ENCODE measurements at places on chromosomes 16 and 17. TPM values are rescaled to one million over a fixed set of nuclear protein-coding genes. Genes with fewer than 3 reads are reported as not detected.

DNA sequence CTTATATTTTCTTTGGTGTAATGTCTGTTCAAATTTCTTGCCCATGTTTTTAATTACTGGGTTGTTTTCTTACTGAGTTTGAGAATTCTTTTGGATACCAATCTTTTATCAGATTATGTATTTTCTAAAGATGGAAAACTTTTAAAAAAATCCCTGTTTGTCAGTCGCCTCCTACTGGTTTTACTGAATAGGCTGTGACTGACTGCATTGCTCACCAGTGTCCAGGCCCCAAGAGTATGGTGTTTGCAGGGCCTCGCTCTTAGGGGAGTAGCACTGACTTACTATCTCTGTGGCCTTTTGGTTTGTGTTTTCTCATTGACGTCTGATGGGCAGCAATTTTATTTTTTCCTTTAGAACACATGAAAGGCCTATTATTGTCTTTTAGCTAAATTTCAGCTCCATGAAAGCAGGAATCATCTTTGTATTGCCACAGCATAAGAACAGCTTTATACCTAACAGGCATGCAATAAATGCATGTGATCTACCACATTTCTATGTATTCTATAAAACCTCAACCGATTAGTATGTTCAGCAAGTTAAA, 188.4 kb downstream of the AATF start:
- no peaks in the 10 kb centered on the region for H3K27me3 ChIP-seq
- no peaks in the 10 kb centered on the region for H3K36me3 ChIP-seq
- no peaks in the 10 kb centered on the region for H3K4me1 ChIP-seq
- no peak for DNase-seq

GRCh38 chr17:62172492-62173291, 107.6 kb upstream of the MED13 start:
- H3K36me3 ChIP-seq = no peaks in the 10 kb centered on the region
- H3K4me1 ChIP-seq = peaks cover 7% of the 10 kb centered on the region
- no peak overlapping the region for H3K4me3 ChIP-seq
- no peaks in the 10 kb centered on the region for H3K27me3 ChIP-seq
- no peak overlapping the region for H3K27ac ChIP-seq
- no peak for DNase-seq

DNA sequence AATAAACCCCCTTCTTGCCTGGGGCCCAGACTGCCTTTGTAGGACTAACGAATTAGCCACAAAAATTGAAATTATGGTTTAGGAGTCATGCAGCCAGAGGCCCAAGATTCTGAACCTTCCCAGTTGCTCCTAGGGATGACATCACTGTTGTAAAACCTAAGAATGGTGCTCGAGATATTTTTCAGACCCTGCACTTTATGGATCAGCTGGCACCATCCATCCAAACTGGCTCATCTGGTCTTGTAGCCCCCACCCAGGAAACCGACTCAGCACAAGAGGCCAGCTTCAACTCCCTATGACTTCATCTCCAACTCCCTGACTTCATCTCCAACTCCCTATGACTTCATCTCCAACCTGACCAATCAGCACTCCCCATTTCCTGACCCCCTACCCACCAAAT, 10.9 kb upstream of the EVPL start:
- H3K36me3 ChIP-seq = peaks cover 44% of the 10 kb centered on the region
- H3K4me1 ChIP-seq = no peaks in the 10 kb centered on the region
- no peaks in the 10 kb centered on the region for H3K27me3 ChIP-seq
- H3K27ac ChIP-seq = no peak overlapping the region
- DNase-seq = no peak

GRCh38 chr17:6244253-6244652, 174.1 kb downstream of the WSCD1 start:
- peaks cover 12% of the 10 kb centered on the region for H3K27me3 ChIP-seq
- no peak overlapping the region for H3K4me3 ChIP-seq
- no peaks in the 10 kb centered on the region for H3K36me3 ChIP-seq
- H3K27ac ChIP-seq = no peak overlapping the region

- H3K27me3 ChIP-seq = no peaks in the 10 kb centered on the region
- no peak overlapping the region for H3K4me3 ChIP-seq
- no peak for DNase-seq
- H3K36me3 ChIP-seq = no peaks in the 10 kb centered on the region
- no peak overlapping the region for H3K27ac ChIP-seq
Observed at GRCh38 chr16:13136901-13137300, 235.5 kb downstream of the SHISA9 start.

Gene CIITA
- total RNA-seq = 2.5 TPM

DNA sequence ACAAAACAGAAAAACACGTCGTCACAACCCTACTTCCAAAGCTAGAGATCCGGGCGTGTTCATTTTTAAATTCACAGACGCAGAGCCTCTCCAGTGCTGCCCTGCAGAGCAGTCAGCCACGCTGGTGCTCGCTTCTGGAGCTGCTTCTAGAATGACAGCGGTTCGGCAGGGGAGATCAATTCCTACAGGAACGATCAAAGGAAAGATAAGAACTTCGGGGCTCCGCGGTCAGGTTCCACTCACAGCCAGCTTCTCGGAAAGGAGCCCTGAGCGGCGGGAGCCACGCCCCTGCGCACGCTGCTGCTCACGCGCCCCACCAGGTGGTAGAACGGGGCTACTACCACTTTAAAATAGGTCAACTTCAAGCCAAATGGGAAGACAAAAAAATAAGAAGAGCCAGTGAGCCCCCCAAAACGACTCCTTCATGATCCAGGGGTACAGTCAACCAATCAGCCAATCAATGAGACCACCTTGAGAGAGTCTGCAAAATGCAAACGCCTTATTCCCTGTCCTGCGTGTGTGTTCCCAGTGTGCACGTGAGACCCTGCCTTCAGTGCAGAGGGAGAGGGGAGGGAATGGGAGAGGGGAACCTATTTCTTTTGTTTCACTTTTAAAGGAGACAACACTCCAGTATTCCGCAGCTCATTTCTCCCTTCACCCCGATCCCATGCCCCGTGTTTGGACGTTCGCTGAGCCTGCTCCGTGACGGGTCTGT, 209.7 kb downstream of the RBFOX3 start:
- no peaks in the 10 kb centered on the region for H3K36me3 ChIP-seq
- no peak overlapping the region for H3K27ac ChIP-seq
- no peaks in the 10 kb centered on the region for H3K4me1 ChIP-seq
- peak; percentile 97 for DNase-seq

- H3K27me3 ChIP-seq = no peaks in the 10 kb centered on the region
- H3K36me3 ChIP-seq = no peaks in the 10 kb centered on the region
- H3K4me3 ChIP-seq = no peak overlapping the region
- DNase-seq = no peak
- peaks cover 16% of the 10 kb centered on the region for H3K4me1 ChIP-seq
- H3K27ac ChIP-seq = no peak overlapping the region
Observed at GRCh38 chr16:22073350-22073749, 19.0 kb upstream of the VWA3A start.

- no peak overlapping the region for H3K27ac ChIP-seq
- H3K4me3 ChIP-seq = no peak overlapping the region
- peaks cover 7% of the 10 kb centered on the region for H3K4me1 ChIP-seq
- H3K36me3 ChIP-seq = no peaks in the 10 kb centered on the region
- DNase-seq = peak; percentile 39
Observed at GRCh38 chr16:8935989-8936388, 27.7 kb downstream of the USP7 start.

Gene TUBG2
- total RNA-seq = 13.8 TPM

GRCh38 chr17:66960613-66961012, 3.9 kb upstream of the CACNG4 start:
- no peaks in the 10 kb centered on the region for H3K4me1 ChIP-seq
- peaks cover 61% of the 10 kb centered on the region for H3K27me3 ChIP-seq
- DNase-seq = peak; percentile 29
- no peak overlapping the region for H3K4me3 ChIP-seq

DNA sequence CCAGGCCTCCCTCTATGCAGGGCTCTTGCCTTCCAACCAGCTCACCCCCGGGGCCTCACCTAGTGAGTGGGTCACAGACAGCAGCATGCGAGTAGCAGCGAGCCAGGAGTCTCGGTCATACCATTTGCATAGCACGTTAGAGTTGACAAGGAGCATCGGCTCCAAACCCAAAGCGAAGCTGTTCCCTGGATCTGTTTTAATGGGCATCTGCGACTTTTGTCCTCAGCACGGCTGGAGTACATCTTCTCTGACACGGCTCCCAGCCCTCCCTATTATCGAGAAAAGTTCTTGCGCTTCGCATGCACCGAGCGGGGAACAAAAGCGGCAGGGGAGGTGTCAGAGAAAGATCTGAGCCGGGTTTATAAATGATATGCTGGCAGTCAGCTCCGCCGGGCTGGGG, 253.3 kb downstream of the MAF start:
- no peak overlapping the region for H3K4me3 ChIP-seq
- H3K36me3 ChIP-seq = no peaks in the 10 kb centered on the region
- no peaks in the 10 kb centered on the region for H3K27me3 ChIP-seq
- no peak overlapping the region for H3K27ac ChIP-seq

DNA sequence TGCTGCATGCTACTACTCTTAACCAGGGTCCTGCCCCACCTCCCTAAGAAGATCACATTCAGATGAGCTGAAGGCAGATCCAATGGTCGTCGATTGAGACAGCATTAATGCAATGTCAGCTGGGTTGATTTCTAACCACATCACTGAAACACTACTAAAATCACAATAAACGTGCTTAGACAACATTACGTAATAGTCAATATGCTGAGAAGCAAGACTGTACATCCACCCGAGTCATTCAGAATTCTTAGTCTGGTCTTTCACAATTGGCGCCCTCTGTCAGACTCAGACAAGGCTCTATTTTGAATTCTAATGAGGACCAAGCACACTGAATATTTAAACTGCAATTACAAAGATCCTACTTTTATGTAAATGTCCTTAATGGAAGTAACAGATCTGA, 205.2 kb downstream of the STX8 start:
- peaks cover 16% of the 10 kb centered on the region for H3K4me1 ChIP-seq
- H3K4me3 ChIP-seq = no peak overlapping the region
- H3K27me3 ChIP-seq = no peaks in the 10 kb centered on the region
- peak overlapping the region; percentile 81 for H3K27ac ChIP-seq

GRCh38 chr17:41404024-41404671, 6.7 kb upstream of the KRT31 start:
- peaks cover 38% of the 10 kb centered on the region for H3K4me1 ChIP-seq
- peak overlapping the region; percentile 21 for H3K4me3 ChIP-seq

DNA sequence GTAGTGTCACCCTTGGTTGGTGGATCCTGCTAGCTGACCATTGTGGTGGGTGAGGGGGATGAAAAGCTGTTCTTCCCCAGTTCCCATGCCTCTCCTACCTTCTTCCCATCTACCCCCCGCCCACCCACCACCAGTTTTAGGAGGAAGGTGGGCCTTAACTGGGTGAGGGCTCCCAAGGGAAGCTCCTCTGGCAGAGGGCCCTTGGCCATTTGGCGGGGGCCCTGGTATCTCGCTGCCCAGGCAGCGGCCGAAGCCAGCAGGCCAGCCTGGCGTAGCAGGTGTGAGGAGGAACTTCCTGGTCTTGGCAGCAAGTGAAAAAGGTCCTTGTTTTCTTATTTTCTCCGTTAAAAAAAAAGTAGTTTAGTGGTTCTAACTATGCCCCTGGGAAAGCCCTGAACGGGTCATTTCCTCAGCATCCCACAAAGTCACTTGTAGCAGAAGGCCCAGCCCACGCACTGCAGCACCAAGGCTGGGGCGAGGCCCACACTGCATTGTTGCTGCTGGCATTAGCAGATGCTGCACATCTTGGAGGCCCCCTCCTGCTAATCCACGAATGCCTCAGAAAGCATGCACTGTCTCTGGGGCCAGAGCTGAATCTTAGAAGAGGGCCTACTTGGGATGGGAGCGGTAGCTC, 72.5 kb downstream of the MPRIP start:
- no peaks in the 10 kb centered on the region for H3K27me3 ChIP-seq
- peak; percentile 94 for DNase-seq
- no peak overlapping the region for H3K27ac ChIP-seq
- peaks cover 32% of the 10 kb centered on the region for H3K4me1 ChIP-seq
- no peak overlapping the region for H3K4me3 ChIP-seq

Gene C17orf50
- total RNA-seq = not detected

GRCh38 chr17:28363776-28364650, 986 bp downstream of the SEBOX start:
- H3K27ac ChIP-seq = no peak overlapping the region
- peak; percentile 71 for DNase-seq
- peaks cover 40% of the 10 kb centered on the region for H3K36me3 ChIP-seq
- no peak overlapping the region for H3K4me3 ChIP-seq
